ENCODE measurements at places on chromosomes 11 and 22. TPM values are rescaled to one million over a fixed set of nuclear protein-coding genes. Genes with fewer than 3 reads are reported as not detected.

The PYGM gene
- 63.7 TPM for total RNA-seq

The E2F8 gene
- total RNA-seq, result 0.34 TPM

The IFTAP gene
- 18.3 TPM for total RNA-seq

The GPHA2 gene
- not detected for total RNA-seq

The PGA5 gene
- total RNA-seq, result 3.4 TPM

The PSMD13 gene
- 57.8 TPM for total RNA-seq

The IL18 gene
- 27.7 TPM for total RNA-seq

The TBRG1 gene
- 40.5 TPM for total RNA-seq

The RAG2 gene
- total RNA-seq, result not detected

The MAP6 gene
- 3.8 TPM for total RNA-seq

The SMC1B gene
- not detected for total RNA-seq

The NCR3LG1 gene
- 2.6 TPM for total RNA-seq

The ZNRF3 gene
- 3.6 TPM for total RNA-seq

The USH1C gene
- total RNA-seq, result 0.75 TPM

The VSTM5 gene
- not detected for total RNA-seq

The OR2AT4 gene
- total RNA-seq, result not detected

The OR10D3 gene
- total RNA-seq, result not detected

The CLNS1A gene
- total RNA-seq, result 82.8 TPM

The OR51L1 gene
- not detected for total RNA-seq

The MOGAT2 gene
- total RNA-seq, result not detected

The SULT4A1 gene
- not detected for total RNA-seq

The HBG2 gene
- total RNA-seq, result not detected

The SEC14L2 gene
- 4.4 TPM for total RNA-seq

The KIRREL3 gene
- not detected for total RNA-seq

The C22orf15 gene
- not detected for total RNA-seq

Measured in subcutaneous adipose tissue (tissue), 4 donors.